ENCODE measurements at places on chromosomes 6 and 20. TPM values are rescaled to one million over a fixed set of nuclear protein-coding genes. Genes with fewer than 3 reads are reported as not detected.

DNA sequence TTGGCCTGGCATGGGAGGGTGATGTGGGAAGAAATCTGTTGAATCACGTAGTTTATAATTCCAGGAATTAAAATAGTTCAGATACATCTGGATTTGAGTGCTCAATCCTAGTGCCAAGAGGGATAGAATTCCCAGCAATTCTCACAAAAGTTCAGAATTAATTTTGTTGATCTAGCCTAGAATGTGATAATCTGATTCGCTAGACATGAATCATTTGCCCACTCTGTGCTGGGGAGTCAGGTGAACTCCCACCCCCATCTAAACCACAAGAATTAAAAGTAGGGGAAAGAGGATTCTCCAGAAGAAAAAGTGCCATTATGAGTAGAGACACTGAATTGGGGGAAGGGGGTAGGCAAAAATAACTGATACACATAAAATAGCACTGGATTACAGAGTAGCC is 85.0 kb downstream of the LIN28B start:
- no peak for DNase-seq

- DNase-seq = no peak
Measured at GRCh38 chr6:42841844-42842584, 37.4 kb upstream of the RPL7L1 start.

GRCh38 chr6:116596815-116597214 is 19.5 kb upstream of the RSPH4A start:
- no peak for DNase-seq

- no peak for DNase-seq
Measured at GRCh38 chr6:118325220-118325860, 222.8 kb upstream of the PLN start.

- no peak for DNase-seq
Measured at GRCh38 chr20:62161347-62161746, 17.8 kb downstream of the SS18L1 start.

- DNase-seq = no peak
Measured at GRCh38 chr6:44481760-44482159, 94.3 kb downstream of the CDC5L start.

- no peak for DNase-seq
Measured at GRCh38 chr6:17169291-17169690, 67.4 kb downstream of the STMND1 start.

GRCh38 chr6:139632840-139633239 is 258.4 kb upstream of the CITED2 start:
- no peak for DNase-seq

GRCh38 chr20:32132911-32133549 is 23.5 kb downstream of the TM9SF4 start:
- DNase-seq = no peak

Gene IPCEF1
- 114 TPM for total RNA-seq

Gene ARFRP1
- 55.4 TPM for total RNA-seq

Gene F13A1
- total RNA-seq = 42.2 TPM

Gene SLC32A1
- 0.24 TPM for total RNA-seq

Gene MSH5
- 19.6 TPM for total RNA-seq

Gene TGM3
- not detected for total RNA-seq
